A549 treated with RU486 at 1 μM for 4 hours (cell line): ENCODE measurements at places on chromosomes 4 and X. TPM values are rescaled to one million over a fixed set of nuclear protein-coding genes. Genes with fewer than 3 reads are reported as not detected.

Gene PAGE2
- not detected in 5 replicates for total RNA-seq

Gene FGB
- total RNA-seq, result 12.0 to 21.2 TPM (median 13.0 TPM) in 5 replicates

Gene CD38
- 7.6 to 14.1 TPM (median 10.1 TPM) in 5 replicates for total RNA-seq

Gene FAM236C
- not detected in 5 replicates for total RNA-seq

Gene IL21
- total RNA-seq, result not detected in 5 replicates

Gene UGT2A1
- not detected in 5 replicates for total RNA-seq

Gene PRSS12
- total RNA-seq, result 0.18 to 0.66 TPM (median 0.20 TPM) in 5 replicates

Gene ARMCX4
- 0.28 to 0.71 TPM (median 0.37 TPM) in 5 replicates for total RNA-seq

Gene CENPVL2
- not detected in 5 replicates for total RNA-seq

Gene CCNB3
- total RNA-seq, result 0.50 to 0.87 TPM (median 0.69 TPM) in 5 replicates

Gene FOXR2
- total RNA-seq, result not detected in 5 replicates

Gene TMEM154
- total RNA-seq, result 0.08 to 0.42 TPM (median 0.17 TPM) in 4 of 5 replicates, not detected in the other

Gene TMEM271
- not detected in 5 replicates for total RNA-seq

Gene CENPE
- total RNA-seq, result 2.8 to 9.1 TPM (median 8.6 TPM) in 5 replicates

Gene MAGEB1
- not detected in 5 replicates for total RNA-seq

Gene VCX3A
- total RNA-seq, result not detected in 5 replicates

Gene YIPF6
- total RNA-seq, result 28.2 to 36.7 TPM (median 30.7 TPM) in 5 replicates

Gene WAS
- 0.20 to 0.54 TPM (median 0.32 TPM) in 4 of 5 replicates, not detected in the other for total RNA-seq
